ENCODE measurements at places on chromosomes 6 and 20. TPM values are rescaled to one million over a fixed set of nuclear protein-coding genes. Genes with fewer than 3 reads are reported as not detected.
A peak's percentile ranks its signal among the peaks of the same experiment; 100 is the strongest.

The TUBB2B gene
- total RNA-seq = 16.2 TPM

GRCh38 chr6:68958327-68958726, 323.2 kb downstream of the ADGRB3 start:
- no peak for DNase-seq

GRCh38 chr20:3183896-3184612, 10.7 kb upstream of the LZTS3 start:
- no peak for DNase-seq

DNA sequence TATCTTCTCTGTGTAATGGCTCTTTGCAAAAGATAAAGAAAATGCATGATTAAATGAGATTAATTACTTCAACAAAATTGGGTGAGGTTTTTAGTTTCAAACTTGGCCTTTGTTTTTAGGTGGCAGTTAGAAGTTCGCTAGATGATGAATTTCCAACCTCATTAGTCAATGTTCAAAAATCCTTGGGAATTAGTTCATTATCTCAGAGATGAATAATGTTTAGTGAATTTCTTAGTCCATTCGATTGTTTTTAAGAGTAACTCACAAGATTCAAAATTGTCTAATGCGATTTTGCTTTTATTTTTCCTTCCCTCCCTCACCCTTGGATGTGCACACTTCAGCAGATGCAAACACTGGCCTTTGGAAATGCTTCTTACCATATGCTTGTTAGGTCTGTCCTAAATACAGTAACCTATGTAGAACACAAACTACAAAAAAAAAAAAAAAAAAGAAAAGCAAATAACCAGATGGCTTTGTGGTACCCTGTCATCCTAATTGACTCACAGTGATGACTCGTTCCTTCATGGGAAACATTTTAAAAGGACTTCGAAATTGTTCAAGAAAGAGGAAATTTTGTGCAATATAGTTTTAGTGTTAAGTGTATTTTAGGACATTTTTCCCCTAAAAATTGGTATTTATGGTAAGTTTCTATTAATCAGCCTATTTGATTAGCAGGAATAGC, 66.7 kb downstream of the FAM229B start:
- DNase-seq = no peak

The GUCA1A gene
- total RNA-seq = not detected

- DNase-seq = no peak
These were observed 94.0 kb downstream of the ADGRG6 start for GRCh38 chr6:142395768-142396231.

The IPCEF1 gene
- total RNA-seq = not detected

The AKAP12 gene
- total RNA-seq = 8.8 TPM

- no peak for DNase-seq
These were observed 615.4 kb downstream of the MAFB start for GRCh38 chr20:40073535-40074111.

- no peak for DNase-seq
These were observed 731.6 kb upstream of the MMS22L start for GRCh38 chr6:98014442-98015201.

DNA sequence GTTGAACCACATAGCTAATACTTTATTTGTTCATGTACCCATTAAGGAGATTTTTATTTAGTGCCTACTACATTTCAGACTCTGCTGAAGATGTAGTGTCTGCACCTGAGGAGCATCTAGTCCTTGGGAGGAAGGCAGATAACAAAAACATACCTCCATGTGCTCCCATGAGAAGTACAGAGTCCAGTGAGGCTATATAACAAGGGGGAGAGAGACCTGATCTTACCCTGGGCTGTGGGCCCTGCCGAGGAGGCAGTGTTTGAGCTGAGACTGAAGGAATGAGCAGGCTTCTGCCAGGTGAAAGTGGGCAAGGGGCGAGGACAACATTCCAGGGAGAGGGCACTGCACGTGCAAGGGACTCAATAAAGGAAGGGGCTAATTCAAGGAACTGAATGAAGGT, 12.1 kb downstream of the MANBAL start:
- no peak for DNase-seq

DNA sequence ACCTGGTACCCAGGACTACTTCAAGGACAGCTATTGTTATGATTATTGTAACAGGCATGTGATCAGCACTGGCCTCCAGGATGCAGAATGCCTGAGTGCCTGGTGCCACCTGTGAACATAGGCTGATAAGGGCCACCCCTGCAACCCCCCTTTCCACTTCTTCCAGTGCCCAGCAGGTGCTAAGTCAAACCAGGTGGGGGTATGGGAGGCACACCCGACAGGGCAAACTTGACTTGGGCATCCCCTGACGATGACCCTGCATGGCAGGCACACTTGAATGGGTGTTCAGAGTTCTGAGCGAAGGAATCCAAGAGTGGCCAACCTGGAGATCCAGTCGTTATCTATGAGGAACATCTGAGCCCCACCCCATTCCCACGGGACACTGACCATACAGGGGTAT, 3.4 kb downstream of the ADA start:
- no peak for DNase-seq

DNA sequence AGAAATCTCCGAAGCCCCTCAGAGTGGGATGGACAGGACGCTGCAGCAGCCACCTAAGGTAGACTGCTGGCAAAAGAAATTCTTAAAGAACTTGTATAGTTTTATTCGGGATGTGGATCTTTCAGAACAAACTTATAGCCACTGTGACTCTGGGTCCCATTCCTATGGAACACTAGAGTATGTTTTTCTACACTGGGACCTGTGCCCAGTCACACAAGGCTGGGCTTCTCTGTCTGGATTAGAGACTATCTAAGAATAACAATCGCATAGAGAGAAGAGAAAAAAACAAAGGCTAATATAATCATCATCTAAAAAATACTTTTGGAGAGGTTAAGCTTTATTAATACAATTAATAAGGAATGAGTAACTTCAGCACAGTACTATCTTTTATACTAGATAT, 28.9 kb downstream of the RMND1 start:
- no peak for DNase-seq

- no peak for DNase-seq
These were observed 45.3 kb downstream of the DLL1 start for GRCh38 chr6:170245475-170245992.

DNA sequence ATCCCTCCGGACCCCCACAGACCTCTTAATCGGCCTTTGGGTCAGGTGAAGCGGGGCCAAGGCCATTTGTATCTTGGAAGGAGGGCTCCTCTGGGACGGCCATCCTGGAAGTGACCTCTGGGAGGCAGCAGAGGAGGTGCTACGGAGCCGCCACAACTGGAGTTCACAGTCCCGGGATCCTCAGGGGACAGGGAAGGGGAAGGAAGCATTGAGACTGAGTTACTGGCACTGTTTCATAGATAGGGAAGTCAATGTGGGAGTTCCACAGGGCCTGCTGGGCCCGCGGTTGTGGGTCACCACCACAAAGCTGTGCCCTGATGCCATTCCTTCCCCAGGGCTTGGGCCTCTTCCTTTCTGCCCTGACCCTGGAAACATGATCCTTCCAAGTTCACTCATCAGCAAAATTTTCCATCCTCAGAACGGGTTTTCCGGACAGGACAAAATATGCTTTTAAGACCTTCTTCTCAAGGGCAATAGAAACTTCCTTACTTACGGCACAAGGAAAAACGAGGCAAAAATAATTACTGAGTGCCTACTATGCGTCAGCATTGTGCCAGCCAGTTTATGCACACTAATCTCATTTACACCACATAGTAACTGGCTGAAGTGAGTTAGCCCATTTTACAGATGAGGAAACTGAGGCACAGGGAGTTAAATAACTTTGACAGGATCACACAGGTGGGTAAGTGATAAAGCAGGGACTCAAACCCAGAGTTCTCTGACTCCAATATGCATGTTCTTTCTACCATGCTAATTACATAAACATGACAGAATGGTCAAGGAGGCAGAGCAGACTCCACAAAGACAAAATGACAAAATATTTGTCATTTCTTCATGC, 143.8 kb downstream of the UNC5CL start:
- DNase-seq = peak; percentile 57

The LIN28B gene
- total RNA-seq = not detected

- no peak for DNase-seq
These were observed 628 bp downstream of the NKAIN4 start for GRCh38 chr20:63253438-63254231.

- DNase-seq = no peak
These were observed 144.2 kb upstream of the CEP162 start for GRCh38 chr6:84371681-84372080.

DNA sequence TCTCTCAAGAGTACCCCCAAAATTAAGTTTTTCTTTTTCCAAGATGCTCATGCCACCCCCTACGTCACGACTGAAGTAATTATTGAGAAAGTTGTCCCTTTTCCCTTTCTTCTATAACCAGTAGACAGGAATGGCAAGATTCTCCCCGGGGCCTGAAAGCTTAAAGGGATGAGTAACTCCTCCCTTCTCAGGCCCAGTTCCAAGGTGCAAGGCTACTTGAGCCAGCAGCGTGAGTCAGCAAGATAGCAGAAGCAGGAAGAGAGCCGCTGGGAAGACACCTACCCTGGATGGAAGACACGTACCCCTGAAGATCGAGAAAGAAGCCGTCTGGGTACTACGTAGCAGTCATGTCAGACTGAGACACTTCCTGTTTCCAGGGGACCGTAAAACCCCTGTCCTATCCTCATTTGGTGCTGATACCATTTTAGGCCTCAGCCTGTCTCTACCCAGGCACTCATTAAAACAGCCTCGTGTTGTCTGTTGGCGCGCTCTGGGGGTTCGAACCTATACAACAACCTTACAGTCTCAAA, 241.0 kb downstream of the ADGRG6 start:
- DNase-seq = peak; percentile 28

DNA sequence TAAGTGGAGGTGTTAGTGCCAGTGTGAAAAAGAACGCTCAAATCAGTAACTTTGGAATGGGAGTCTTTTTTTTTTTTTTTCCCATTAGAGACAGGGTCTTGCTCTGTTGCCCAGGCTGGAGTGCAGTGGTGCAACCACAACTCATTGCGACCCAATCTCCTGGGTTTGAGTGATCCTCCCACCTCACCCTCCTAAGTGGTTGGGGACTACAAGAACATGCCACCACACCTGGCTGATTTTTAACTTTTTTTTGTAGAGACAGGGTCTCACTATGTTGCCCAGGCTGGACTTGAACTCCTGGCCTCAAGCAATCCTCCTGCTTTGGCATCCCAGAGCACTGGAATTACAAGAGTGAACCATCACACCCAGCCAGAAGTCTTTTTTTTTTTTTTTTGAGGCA, 19.7 kb downstream of the LATS1 start:
- DNase-seq = no peak

DNA sequence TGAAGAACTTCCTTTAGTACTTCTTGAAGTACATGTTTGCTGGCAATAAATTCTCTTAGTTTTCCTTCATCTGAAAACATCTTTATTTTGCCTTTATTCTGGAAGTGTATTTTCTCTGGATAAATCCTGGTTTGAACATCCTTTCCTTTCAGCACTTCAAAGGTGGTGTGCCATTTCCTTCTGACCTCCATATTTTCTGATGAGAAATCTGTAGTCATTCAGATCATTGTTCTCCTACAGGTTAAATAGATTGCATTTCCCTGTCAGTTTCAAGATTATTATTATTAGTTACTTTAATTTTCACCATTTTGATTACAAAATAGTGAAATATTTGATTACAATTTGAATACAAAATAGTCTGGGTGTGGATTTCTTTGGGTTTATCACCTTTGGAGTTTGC, 134.5 kb downstream of the CDH26 start:
- DNase-seq = no peak

The MYBL2 gene
- total RNA-seq = 26.1 TPM

- no peak for DNase-seq
These were observed 3.2 kb upstream of the NCR2 start for GRCh38 chr6:41332241-41332640.

DNA sequence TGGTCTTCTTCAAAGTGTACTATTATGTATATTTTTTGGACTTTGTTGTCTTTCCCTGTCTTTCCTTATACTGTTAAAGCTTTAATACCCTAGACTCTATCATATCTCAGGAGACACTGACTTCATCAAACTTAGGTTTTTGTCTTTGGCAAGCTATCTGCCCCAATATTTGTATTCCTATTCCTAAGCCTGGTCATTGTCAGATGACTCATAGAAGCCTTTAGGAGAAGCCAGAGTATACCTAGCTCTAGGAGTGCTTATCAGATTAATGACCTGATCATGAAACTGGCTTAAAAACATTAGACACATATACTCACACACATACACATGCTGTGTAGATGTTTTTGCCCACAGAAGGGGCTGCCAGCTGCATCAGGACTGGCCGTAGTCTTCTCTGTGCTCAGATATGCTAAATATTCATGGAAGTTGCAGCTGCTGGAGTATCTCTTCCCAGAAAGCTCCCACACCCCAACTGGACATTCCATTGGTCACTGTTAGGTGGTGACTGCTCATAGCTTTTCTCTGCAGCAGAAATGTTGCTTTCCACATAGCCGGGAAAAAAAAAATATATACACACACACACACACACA, 102.0 kb downstream of the ANKS1A start:
- no peak for DNase-seq

DNA sequence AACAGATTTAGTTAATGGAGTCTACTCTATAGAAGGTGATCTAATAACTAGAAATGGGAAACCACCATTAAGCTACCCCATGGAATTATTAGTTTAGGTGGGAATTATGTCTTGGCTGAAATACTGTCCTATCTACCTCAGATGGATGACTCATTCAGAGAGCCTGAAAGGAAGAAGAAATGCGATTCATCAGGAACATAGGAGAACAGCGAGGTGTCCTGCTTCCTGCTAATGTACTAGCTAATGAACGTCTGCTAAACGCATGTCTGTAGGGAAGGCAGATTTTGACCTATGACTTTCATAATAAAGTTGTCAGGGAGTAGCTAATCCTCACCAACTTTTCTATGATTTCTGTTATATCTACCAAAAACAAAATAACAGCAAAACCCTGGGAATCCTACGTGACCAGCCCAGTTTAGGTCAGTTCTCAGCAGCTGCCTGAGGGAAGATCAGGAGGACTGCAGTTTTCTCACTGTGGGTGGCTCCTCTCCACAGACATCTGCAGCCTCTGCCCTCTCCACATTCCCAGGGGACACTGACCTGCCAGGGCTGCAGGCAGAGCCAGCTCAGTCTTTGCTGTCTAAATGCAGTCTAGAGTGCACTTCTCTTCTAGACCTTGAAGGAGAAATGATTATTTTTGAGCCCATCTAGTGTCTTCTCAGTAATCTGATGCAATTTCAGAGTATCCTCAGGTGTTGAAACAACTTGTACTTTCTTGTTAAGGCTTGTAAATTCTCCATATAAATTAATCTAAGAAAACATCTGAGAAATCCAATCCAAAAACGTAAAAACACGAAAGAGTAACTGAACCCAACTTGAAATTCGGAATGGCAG, 18.1 kb upstream of the SFT2D1 start:
- DNase-seq = peak; percentile 28
